ENCODE measurements at places on chromosomes 2 and 18.

DNA sequence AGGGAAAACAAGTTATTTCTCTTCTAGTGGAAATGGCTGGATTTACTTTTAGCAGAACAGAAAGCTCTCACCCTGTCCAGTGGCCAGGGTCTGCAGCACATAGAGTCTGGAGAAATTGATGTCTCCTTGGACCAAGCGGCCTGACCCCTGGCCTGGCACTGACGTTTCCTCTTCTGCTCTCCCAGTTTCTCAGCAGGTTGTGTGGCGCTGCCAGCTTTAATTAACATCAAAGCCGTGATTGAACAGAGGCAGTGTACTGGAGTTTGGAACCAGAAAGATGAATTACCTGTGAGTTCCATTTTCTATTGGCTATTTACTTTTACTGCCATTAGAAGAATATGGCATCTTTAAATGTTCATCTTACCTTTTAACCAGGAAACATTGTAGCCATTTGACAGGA is 20.9 kb downstream of the CD8A start:
- no peak for DNase-seq

GRCh38 chr18:75349668-75350511 is 77.6 kb downstream of the SMIM21 start:
- no peak for DNase-seq

- DNase-seq = no peak
These were observed 29.2 kb downstream of the GPC1 start for GRCh38 chr2:240464514-240465241.

DNA sequence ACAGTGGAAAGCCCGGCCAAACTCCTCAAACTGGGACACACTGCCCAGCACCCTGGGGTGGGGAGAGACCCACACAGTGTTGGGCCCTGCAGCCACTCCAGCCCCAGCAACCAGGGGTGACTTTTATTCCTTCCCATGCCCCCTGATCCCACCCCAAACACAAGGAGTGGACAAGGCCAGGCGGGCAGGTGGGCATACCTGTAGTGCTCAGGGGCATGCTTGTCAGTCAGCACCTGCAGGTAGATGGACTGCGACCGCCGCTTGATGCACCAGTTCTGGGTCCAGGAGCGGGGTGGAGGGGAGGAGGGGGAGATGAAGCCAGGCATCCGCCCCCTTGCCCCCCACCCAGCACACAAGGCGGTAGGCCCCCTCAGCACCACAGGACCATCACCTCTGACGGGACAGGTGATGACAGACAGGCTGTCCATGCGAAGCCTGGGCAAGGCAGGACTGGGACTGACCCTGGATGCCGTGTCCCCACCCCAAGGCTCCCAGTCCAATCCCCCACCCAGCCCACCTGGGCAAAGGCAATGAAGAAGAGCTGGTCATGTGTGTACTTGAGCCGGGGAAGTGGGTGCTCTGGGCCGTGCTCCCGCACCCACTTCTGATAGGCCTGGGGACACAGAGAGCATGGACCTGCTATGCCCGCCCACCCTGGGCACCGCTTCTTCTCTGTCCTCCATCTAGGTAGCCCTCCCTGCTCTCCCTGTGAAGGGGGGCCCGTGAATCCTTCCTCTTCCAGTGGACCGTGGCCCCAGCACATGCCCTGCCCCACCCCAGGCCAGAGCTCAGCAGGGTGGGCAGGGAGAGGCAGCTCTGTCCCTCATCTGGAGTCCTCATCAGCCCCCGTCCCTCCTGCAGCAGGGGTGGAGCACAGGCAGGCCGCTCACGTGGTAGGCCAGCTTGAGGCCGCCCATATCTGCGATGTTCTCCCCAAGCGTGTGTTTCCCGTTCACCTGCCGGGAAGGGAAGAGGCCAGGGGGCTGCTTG is 7.1 kb downstream of the ECEL1 start:
- DNase-seq = no peak

DNA sequence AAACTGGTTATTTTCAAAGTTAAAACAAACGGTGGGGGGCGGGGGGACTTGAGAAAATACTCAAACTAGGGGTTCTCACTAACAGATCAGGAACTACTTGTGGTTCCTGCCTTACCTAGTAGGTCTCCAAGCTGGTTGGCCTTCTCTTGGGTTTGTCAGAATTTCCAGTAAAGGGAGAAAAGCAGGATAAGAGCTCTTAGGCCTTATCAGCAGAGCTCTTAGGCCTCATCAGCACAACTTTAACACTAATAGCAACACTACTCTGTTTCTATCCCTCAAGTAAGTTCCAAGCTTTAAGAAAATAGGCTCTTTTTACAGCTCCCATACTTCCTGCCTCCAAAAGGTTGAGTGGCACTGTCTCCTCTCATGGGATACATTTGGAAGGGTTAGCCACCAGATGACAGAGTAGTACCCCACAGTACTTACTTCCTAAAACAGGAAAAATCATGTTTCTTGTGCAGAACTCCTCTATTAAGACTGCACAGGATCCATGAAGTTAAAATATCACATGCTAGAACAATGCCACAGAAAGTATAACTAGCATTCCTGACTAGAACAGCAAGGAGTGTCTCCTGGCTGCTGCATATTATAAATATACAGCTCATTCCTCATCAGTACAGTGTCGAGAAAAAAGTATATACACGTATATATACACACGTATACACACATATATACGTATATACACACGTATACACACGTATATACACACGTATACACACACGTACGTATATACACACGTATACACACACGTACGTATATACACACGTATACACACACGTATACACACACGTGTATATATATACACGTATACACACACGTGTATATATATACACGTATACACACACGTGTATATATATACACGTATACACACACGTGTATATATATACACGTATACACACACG is 6.1 kb downstream of the FBXO11 start:
- DNase-seq = no peak

DNA sequence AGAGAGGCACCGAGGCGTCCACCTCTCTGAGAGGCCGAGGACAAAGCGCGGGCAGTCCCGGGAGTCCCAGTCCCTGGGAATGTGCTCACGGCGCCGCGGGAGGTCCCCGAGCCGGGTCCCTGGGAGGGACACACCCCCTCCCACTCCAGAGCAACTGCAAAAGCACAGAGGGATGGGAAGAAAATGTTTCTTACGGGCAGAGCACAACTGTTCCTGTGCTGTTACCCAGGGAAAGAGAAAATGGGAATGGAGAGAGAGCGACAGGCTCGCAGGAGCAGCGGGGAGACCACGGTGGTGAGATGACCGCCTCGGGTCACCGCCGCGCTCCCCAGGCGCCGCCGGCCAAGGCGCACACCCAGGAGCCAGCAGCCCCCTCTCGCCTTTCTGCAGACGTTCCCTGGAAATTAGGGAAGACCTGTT is 1.2 kb upstream of the BCL11A start:
- no peak for DNase-seq

GRCh38 chr18:11975723-11976122 is 5.6 kb upstream of the IMPA2 start:
- no peak for DNase-seq

DNA sequence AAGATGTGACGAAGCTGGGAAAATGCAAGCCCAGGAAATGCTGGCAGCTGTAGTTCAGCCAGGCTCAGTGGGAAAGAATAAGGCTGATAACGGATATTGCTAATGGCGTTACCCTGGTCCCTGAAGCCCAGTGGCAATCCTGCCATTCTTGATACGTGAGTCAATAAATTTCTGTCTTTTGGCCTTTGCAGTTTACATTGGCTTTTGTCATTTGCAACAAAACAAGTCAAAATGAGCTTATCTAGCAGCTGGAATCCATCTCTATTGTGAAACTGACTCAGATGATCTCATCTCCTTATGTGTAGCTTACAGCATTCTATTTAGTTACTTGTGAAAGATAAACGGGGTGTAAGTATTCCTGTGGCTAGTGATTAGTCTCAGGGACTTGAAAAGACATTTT is 43.8 kb downstream of the ARL6IP6 start:
- DNase-seq = no peak

DNA sequence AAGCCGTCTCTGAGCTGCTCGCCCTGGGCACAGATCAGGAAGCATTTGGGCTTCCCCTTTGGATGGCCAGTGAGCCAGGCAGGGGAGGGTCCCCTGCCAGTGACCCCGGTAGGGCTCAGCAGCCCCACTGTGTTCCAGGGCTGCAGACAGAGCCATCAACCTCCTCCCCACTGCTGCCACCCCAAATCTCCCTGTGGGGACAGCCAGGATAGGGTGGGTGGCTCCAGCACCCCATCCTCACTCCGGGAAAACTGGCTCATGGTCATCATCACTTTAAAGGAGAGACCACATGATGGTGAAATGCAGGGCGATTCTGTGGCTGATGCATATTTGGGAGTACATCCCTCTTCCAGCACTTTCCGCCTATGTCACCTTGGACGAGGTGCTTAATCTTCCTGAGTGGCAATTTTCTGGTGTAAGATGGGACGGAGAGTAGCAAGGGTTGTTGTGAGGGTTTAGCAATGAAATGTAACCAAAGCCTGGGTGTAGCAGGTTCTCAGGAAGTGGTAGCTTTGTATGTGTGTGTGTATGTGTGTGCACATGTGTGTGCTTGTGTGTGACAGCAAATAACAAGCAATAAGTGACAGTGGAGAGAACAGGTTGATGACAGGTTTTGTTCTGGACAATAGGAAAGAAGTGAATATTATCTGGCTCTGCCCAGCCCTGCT is 61.8 kb downstream of the ACAA2 start:
- peak; percentile 62 for DNase-seq

GRCh38 chr2:55309446-55309845 is 40.4 kb upstream of the MTIF2 start:
- DNase-seq = no peak

DNA sequence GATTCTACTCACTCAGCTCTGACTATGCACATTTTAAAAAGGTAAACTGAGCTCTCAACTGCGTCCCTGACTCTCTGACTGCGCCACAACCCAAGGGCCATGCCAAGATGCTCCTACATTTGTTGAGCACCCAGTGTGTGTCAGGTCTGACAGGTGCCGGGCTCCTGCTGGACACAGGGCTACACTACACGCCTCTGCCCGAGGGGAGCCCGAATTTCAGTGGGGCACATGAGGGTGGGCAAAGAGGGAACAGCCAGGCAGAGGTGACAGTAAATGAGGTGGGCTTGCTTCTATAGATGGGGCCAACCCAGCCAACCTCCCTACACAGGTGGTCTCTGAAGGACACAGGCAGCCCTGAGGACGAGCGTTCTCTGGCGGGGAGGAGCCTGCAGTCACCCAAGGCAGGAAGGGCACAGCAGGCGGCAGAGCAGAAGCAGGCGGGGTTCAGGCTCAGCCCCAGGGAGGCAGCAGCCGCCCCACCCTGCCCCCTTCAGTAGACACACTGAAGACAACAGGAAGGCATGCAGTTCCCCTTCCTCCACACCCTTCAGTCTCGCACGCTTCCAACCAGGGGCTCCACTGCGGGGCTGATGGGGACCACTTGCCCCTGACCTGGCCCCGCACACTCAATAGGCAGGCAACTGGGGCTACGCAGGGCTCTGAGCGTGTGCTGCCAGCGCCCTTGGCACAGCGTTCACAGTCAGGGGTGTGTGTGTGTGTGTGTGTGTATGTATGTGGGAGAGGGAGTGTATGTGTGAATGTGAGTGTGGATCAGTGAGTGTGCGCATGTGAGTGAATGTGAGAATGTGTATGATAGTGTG is 98.4 kb downstream of the UXS1 start:
- peak; percentile 87 for DNase-seq

GRCh38 chr18:8368512-8369217 is 240.6 kb upstream of the RAB12 start:
- no peak for DNase-seq

Measured in central memory CD4-positive, alpha-beta T cell (primary cell).